ENCODE measurements at places on chromosomes 1 and 21. TPM values are rescaled to one million over a fixed set of nuclear protein-coding genes. Genes with fewer than 3 reads are reported as not detected.

The BTBD19 gene
- total RNA-seq: 7.5 TPM

The SV2A gene
- 13.8 TPM for total RNA-seq

The FAM163A gene
- total RNA-seq: not detected

The ATP8B2 gene
- total RNA-seq: 199 TPM

The WDR77 gene
- 33.7 TPM for total RNA-seq

The THEM5 gene
- not detected for total RNA-seq

Data from smooth muscle cell of the coronary artery (primary cell).